Stimulated activated CD4-positive, alpha-beta T cell treated with anti-CD3 and anti-CD28 coated beads, Interleukin-4, amount 100 ng/mL, for 48 hours (primary cell): ENCODE measurements at places on chromosomes 4 and X.

GRCh38 chrX:7109838-7110793 lies 37.4 kb upstream of the STS start:
- DNase-seq: no peak

GRCh38 chrX:152902502-152902820 lies 4.6 kb downstream of the ZNF185 start:
- DNase-seq: no peak

GRCh38 chr4:60992037-60992436 lies 208.1 kb upstream of the ADGRL3 start:
- no peak for DNase-seq

GRCh38 chrX:121642415-121642814 lies 595.0 kb downstream of the GLUD2 start:
- DNase-seq: no peak

DNA sequence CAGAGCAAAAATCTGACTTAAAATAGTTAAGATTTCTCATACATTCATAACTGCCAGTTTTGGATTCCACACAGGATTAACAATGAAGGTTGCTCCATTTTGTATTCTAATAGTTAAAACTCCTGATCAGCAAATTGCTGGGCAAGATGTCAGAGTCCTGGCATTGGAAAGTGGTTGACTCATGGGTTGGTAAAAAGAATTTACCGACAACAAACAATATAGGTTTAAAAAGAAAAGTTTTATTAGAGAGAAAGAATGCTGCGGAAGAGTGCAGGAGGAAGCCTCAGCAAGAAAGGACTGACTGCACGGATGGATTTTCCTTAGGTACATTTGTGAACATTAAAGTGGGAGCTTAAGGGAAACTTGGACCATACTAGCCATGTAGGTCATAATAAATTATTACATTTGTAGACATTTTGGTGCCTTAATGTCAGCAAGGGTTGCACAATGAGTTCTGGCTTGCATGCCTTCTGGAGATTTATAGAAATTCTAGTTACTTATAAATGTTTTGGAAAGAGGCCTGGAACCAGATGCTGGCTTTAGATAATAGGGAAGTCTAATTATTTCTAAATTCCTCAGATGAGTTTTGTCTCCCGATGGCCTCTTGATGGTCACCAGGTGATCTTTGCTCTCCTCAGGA lies 25.4 kb upstream of the IL2 start:
- no peak for DNase-seq

GRCh38 chr4:79927931-79928330 lies 145.1 kb downstream of the ANTXR2 start:
- no peak for DNase-seq

GRCh38 chrX:16023790-16024734 lies 99.3 kb upstream of the GRPR start:
- DNase-seq: no peak

- no peak for DNase-seq
Observed at GRCh38 chr4:61251129-61251528, 51.0 kb downstream of the ADGRL3 start.

DNA sequence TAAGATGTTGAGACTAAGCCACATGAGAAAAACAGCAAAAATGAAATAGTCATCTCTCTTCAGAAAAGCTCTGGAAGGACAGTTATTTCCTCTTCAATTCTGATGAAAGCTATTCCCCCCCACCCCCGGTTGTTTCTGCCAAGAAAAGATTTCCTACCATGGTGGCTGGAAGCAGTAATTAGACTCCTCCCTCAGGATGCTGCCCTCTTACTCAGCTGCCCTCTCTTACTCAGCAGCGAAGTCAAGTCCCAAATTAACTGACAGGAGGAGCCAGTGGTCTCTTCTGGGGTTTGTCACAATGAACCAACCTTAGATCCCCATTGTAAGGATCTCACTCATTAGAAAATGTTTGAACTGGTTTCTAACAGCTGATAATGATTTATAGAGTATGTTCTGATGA lies 38.0 kb downstream of the GPM6B start:
- DNase-seq: no peak

GRCh38 chr4:3241898-3242524 lies 6.9 kb upstream of the MSANTD1 start:
- no peak for DNase-seq

DNA sequence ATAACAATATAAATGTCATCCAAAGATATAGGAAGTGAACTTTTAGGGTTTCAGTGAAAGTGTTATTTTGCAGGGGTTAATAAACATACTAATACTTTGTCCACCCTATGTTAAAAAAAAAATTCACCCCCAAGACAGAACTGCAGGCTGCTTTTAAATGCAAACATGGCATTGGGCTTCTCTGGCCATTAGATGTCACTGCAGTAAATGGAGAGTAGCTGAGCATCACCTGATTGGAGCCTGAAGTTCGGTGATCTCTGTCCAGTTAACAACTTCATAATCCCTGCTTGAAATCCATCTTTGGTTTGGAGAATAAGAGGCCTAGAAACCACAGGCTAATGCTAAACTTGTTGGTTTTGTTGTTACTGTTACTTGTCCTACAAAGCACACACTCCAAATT lies 18.7 kb downstream of the SLC25A43 start:
- DNase-seq: no peak

- DNase-seq: no peak
Observed at GRCh38 chr4:86359944-86360478, at the start of gene MAPK10. Gene MAPK10, minus strand, starts transcription at chr4:86360053.

GRCh38 chr4:13483136-13483767 lies 888 bp downstream of the RAB28 start:
- DNase-seq: no peak

DNA sequence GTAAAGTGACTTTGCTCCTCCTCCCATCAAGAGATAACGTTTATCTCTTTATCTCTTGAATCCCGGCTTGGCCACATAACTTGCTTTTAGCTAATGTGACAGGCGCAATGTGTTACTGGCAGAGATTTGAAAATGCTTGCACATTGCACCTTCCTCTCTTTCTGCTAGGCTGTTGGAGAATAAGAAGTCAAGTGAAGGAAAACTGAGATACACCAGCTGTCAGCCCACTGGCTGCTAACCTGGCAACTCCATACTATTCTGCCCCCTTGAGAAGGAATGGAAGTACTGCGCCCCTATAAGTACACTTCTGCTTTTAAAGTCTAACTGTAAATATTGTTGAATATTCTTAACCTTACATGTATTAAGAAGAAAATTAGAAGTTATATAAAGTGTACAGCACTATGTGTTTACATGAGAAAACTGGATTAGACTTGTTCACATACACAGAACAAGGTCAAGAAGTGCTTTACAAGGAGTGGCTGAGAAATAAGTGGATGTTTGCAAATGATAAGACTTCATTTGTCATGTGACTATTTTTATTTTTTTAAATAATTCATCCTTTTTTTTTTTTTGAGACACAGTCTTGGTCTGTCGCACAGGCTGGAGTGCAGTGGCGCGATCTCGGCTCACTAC lies 424.5 kb upstream of the CTSO start:
- DNase-seq: no peak

DNA sequence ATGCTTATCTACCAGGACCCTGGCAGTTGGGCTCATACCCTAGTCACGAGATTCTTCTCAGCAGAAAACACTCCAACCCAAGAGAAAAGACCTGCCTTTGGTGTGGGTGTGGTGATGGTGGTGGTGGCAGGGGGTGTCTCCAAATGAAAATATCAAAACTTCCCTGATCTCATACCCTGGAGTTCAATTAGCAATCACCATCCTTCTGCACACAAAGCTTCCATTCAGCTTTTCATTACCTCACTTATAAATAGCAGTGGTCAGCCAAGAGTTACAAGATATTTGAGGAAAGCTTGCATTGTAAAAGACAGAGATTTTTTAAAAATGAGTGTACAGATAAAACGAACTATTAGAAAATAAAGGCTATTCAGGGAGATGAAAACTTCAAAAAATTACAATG lies 580.8 kb upstream of the MAGEB2 start:
- no peak for DNase-seq

DNA sequence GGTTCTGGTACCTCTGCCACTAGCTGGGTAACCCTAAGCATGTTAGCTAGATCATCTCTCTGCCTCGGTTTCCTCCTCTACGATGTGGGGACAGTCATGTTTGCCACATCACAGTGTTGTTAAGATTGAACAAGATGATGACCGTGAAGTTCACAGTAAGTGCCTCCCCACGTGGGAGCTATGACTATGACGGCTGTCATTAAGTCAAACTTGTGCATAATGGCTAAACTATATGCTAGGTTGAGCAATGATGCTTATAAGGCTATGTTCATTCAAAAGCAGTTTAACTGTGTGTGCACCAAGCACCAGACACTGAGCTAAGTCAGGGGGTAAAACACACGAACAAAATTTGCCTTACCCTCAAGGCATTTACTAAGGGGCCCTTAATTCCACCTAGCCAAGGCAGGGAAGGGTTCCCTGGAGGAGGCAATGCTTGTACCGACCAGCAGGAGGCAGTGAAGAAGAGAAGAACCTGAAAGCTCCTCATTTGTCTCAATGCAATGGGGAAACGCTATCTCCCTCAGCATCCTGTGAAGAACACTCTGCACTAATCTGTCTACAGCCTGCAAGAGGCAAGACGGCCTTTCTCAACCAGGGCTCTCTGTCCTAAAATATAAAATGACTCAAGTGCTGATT lies 52.9 kb downstream of the MAP7D2 start:
- DNase-seq: peak; percentile 2

DNA sequence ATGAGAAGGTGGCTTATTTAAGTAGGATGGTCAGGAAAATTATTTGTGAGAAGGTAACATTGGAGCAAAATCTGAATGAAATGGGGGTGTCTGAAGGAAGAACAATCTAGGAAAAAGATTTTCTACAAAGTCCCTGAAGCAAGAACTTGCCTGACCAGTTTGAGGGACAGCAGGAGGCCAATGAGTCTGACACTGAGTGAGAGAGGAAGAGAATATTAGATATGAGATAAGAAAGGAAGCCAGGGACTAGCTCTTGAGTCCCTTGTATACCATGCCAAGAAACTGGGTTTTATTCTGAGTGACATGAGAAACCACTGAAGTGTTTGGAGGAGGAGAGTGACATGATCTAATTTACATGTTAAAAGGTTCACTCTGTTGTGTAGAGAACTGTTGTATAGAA lies 1478.9 kb downstream of the RPA4 start:
- DNase-seq: no peak

GRCh38 chr4:185797018-185797417 lies 15.0 kb downstream of the SORBS2 start:
- no peak for DNase-seq

GRCh38 chr4:166823126-166823525 lies 411.2 kb downstream of the SPOCK3 start:
- DNase-seq: no peak

GRCh38 chr4:125464146-125464545 lies 149.4 kb downstream of the FAT4 start:
- DNase-seq: no peak

DNA sequence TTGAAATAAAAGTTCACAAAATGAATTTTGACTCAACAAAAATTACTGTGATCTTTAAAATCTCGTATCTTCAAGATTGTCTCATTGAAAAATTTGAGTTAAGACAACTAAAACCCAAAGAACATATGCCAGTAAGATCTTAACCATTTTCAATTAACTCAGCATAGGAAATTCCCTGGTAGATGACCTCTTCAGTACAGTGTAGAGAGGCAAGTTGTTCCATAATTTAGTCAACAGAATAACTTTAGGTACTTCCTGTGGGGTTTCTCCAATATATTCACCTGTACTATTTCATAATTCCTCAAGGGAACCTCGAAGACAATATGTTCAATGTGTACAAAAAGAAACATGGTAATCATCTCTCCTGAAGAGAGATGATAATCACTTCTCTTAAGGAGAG lies 145.3 kb downstream of the COL25A1 start:
- DNase-seq: no peak
